ENCODE measurements at places on chromosomes 7 and 10. TPM values are rescaled to one million over a fixed set of nuclear protein-coding genes. Genes with fewer than 3 reads are reported as not detected.

DNA sequence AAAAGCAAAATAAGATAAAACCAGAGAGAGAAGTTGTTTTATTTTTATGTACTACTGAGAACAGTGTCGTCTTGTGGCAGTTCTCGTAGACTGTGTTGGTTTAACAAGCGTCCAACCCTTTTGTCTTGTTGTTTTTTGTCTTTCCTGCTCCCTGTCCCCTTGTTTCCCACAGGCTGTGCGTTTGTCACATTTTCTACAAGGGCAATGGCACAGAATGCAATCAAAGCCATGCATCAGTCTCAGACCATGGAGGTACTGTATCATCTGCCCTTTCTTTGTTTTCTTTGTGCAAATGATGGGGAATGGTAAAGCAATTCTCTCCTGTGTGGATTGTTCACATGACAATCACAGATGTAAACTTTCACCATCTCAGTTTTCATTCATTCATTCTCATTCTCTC is 248.8 kb downstream of the CELF2 start:
- DNase-seq = no peak

Gene TFEC
- total RNA-seq = 1.5 TPM

Gene ATOH7
- total RNA-seq = 0.82 TPM

Gene HACD1
- total RNA-seq = 42.4 TPM

DNA sequence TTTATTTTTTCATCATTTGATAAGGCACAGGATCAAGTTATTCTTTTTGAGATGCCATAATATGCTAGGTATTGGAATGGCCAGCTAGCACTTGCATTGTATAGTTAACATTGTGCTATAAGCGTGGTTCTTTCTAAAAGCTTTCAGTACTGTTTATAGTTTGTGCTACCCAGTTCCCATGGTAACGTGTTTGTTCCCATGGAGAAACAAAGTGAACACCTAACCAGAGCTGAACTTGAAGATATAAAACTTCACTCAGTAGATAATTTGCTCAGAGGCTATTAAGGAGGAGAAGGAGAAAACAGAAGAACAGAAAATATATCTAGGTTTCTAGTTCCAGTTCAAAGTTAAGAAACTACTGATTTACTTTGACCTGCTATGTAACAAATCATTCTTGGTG is 23.6 kb upstream of the ITGB8 start:
- DNase-seq = peak; percentile 54

- no peak for DNase-seq
Observed at GRCh38 chr7:127738859-127739258, 86.9 kb downstream of the SND1 start.

Gene CDHR1
- 1.3 TPM for total RNA-seq

DNA sequence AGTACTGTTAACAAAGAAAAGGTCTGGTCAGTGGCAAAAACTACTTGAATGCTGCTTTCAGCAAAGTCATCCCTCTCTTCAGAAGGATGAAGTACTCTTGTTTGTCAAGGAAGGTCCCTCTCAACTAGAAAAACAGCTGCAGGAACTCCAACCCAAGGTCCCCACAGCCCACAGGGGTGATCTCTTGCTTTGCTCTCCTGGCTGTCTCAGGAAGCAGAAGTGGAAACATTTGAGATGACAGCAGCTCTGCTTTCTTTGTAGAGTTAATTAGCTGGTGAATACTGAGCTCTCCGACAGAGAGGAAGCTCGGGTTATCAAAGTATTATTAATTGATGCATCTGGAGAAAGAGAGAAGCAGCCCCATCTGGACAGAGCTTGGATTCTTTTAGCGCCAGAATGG is 25.4 kb upstream of the LRGUK start:
- DNase-seq = no peak

Gene UPP1
- 3.3 TPM for total RNA-seq

Gene SMKR1
- not detected for total RNA-seq

DNA sequence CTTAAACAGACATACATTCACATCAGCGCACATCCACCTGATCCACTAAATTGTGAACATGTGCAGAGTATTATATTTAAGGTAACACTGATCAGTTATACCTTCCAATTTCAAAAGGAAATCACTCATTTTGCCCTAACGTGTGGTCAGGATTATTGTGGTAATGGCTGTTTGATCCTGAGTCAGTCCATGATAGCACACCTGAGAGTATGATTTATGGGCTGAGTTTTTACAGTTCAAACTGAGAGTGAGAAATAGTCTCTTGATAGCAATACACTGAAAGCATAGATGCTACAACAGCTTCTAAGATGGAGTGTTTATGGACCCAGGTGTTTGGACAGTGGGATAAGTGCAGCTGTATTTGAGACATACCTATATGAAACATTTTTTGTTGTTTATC is 96.7 kb downstream of the KIF20B start:
- no peak for DNase-seq

Gene FOXI2
- not detected for total RNA-seq
